ENCODE measurements at places on chromosomes 2 and 18.

- DNase-seq, result no peak
Measured at GRCh38 chr2:46487667-46488335, 8.4 kb downstream of the TMEM247 start.

- DNase-seq, result no peak
Measured at GRCh38 chr2:146392631-146393030, 1452.2 kb upstream of the ACVR2A start.

- no peak for DNase-seq
Measured at GRCh38 chr18:27778441-27778840, 398.5 kb downstream of the CDH2 start.

GRCh38 chr2:71336802-71337201 is 5.2 kb downstream of the ZNF638 start:
- no peak for DNase-seq

GRCh38 chr2:85578243-85579180 is 1.1 kb downstream of the VAMP8 start:
- DNase-seq, result no peak

DNA sequence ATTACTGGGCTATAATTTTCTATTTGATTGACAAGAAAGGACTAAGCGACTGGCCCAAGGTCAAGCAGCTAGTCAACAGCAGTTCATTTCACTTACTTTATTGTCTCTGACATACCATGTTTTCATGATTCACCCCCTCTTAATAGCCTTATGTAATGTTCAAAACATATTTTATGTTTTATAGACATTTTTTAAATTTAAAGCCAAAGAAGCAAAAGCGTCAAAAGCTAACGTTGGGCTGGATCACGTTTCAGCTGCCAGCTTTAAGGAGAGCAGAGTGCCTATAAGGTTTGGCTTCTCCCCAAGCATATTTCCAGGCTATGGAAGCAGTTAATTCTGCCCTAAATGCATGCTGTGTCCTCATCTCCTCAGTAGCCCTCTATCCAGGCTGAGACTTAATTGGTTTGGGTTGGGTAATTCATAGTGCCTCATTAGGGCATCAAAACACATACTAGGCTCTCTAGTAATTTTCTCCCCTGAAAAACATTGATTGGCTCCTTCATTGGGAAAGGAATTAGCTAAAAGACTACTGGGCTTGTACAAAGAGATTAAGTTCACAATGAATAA is 94.8 kb upstream of the CREB1 start:
- no peak for DNase-seq

- DNase-seq, result no peak
Measured at GRCh38 chr2:136284226-136285119, 166.5 kb upstream of the CXCR4 start.

- DNase-seq, result no peak
Measured at GRCh38 chr18:39596221-39596620, 2030.6 kb upstream of the CELF4 start.

- no peak for DNase-seq
Measured at GRCh38 chr18:13520306-13520705, 206.1 kb downstream of the FAM210A start.

- no peak for DNase-seq
Measured at GRCh38 chr18:74457043-74457724, at the start of gene DIPK1C. Gene DIPK1C, minus strand, starts transcription at chr18:74457308. Its CDS starts 49 bp downstream, at chr18:74457259.

GRCh38 chr18:57930476-57930875 is 113.5 kb upstream of the NEDD4L start:
- no peak for DNase-seq

DNA sequence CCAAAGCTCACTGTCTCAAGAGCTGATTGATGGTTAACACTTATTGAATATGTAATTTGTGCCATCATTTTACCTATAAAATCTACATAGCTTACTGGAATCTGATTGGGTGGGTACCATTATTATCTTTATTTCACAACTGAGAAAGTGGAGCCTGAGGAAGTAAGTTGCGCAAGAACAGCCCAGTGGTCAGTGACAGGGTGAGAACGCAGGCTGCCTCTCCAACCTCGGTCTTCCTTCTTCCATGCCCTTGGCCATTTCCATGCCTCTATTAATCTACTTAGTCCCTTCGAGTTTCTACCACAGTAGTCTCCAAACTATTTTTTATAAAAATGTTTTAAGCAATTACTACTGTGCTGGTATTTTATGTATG is 390.9 kb upstream of the VWC2L start:
- no peak for DNase-seq

DNA sequence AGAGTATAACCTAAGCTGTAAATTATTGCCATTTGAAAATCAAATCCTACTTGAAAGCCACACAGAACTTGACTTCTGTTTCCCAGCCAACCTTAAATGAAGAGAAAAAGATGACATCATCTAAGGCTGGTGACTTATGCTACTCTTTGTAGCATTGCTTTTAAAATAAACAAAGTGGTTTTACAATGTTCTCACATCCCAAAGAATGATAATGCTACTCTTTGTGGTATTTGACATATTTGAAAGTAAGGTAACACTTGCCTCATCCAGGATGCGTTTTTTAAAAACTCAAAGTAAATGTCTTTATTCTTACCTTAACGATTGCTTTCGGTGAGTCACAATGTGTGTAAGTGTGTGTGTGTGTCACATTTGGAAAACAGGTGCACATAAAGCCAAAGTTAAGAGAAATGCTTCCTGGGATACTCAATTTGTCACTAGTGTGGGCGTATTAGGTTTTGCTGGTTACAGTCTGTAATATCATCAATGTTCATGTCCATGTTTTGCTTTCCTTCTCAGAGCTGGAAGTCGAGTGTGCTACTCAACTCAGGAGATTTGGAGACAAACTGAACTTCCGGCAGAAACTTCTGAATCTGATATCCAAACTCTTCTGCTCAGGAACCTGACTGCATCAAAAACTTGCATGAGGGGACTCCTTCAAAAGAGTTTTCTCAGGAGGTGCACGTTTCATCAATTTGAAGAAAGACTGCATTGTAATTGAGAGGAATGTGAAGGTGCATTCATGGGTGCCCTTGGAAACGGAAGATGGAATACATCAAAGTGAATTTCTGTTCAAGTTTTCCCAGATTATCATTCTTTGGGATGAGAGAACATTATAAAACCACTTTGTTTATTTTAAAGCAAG is 2.6 kb downstream of the PMAIP1 start:
- no peak for DNase-seq

- DNase-seq, result no peak
Measured at GRCh38 chr18:2912357-2913299, 65.8 kb downstream of the EMILIN2 start.

DNA sequence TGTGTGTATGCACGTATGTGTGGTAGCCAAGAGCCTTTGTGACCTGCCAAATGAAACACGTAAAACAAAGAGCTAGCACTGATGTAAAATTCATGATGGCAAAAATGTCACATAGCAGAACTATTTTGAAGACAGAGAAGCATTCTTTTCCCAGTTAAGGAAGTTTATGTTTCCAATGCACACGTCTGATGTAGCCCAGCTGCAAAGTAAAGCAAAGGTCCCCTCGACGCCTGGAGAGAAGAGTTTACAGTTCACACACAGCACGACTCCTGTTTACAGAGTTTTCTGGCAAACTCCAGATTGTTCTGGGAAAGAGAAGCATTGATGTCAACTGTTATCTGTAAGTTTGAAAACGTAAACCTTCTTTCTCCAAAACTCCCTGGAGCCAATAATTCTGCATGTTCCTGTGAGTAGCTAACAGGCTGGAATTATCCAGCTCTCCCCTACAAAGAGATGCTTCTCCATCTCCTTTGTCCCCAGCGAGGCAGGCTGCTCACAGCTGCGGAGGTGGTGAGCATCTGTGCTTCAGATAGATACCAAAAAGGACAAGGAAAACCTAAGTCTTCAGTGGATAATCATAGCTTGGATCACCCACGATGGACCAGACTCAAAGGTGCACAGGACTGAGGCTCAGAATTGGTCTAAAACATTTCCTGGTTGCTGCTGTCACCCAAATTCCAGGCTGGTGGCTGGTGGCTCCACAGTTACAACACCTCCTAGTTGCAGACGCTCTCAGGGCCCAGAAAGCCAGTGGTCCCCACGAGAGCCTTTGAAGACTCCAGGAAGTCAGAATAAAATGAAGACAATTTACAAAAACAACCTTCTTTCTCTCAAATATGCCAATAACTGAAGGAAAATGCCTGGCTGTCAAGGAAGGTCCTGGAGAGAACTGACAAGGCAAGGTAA is 87.4 kb downstream of the COL6A3 start:
- DNase-seq, result no peak

DNA sequence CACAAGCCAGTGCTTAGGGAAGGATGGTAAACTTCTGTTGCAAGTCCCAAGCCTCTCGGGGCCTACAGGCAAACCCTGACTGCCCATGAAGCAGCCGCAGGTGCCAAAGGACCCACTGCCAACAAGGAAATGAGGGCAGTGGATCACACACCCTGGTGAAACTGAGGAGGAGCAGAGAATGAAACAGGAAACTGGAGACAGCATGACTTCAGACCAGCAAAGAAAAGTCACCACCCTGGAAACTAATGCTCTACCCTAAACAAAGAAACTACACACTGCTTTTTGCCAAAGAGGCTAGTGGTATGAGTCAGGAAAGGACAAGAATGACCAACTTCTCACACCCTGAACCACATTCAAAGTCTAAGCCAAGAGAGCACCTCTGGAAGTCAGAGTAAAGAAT is 97.2 kb downstream of the MYO5B start:
- DNase-seq, result no peak

DNA sequence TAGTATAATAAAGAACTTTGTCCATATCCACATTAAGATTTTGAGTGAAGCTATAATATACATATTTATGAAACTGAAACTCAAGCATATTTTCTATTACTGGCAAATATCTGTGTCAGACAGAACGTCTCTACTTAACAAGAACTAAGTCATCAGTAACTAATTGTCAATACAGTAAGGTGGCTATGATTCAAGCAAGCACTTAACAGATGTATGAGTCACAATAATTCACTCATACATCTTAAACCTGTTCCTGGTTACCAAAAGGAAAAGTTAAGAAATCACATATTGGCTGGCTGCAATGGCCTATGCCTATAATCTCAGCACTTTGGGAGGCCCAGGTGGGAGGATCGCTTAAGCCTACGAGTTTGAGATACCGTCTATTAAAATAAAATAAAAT is 96.0 kb downstream of the SOS1 start:
- DNase-seq, result no peak

DNA sequence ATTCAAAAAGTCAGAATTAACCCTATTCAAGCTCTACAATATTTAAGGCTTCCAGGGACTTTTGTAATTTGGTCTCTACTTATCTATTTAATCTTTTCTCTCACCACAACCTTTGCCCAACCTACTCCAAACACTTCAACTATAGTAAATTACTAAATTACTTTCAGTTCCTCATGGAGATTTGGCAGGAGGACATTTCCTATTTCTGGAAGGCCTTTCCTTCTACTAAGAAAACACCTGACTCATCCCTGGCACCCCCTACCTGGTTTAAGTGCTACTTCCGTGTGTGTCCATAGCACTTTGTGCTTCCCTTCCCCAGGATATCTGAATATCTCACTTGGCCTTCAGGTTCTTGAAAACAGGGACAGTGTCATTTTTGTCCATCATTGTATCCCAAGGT is 96.3 kb downstream of the UPP2 start:
- no peak for DNase-seq

- no peak for DNase-seq
Measured at GRCh38 chr2:123720760-123721159, 304.3 kb upstream of the CNTNAP5 start.

GRCh38 chr2:199833525-199833924 is 17.5 kb downstream of the FTCDNL1 start:
- no peak for DNase-seq

DNA sequence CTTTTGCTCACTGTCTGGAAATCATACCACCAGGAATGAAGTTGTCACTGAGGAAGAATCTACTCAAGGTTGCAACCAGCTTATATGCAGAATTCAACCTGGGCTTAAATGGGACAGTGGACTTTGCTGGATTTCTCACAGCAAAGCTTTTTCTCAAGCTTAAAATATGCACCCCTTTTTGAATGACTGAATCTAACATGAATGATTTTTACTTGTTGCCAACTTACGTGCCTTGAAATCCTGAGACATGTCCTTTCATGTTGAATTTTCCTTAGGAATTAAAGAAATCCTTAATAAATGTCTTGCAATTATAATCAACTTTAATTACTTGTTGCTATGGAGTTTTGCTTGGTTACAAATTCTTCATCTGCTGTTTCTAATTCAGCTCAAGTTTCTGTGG is 57.4 kb downstream of the SPP2 start:
- DNase-seq, result no peak

DNA sequence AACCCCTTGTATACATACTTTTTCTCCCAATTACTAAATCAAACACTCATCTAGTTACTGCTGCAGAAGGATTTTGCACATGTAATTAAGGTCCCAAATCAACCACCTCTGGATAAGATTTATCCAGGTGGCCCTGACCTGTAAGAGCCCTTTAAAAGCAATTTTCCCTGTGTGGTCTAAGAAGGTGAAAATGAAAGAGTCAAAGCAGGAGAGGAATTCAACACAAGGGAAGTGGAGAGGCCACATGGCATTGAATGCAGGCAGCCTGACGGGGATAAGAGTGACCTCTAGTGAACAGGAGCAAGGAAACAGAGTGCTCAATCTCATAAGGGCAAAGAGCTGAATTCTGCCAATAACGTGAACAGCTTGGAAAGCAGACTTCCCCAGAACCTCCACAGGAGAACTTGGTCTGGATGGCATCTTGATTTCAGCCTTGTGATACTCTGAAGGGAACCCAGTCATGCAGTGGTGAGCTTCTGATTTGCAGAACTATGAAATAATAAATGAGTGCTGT is 27.2 kb downstream of the PPP3R1 start:
- DNase-seq, result no peak

GRCh38 chr2:43086451-43087221 is 139.8 kb downstream of the ZFP36L2 start:
- DNase-seq, result no peak

DNA sequence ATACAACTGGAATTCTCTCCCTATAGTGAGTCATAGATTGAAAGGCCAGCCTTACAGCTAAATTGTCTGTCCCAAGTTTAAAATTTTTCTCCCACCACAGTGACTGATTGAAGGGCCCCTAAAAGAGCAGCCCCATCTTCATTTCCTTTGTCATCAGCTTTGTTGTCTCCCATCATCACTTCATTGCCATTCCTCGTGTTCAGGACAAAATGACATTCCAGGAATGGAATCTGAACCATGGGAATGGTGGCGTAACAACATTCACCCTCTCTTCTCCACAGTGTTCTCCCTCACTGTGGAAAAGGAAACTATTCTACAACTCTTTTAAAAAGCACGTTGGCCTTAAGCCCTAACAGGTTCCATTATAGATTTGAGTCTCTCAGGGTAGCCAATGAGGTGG is 52.1 kb downstream of the PSTPIP2 start:
- no peak for DNase-seq

GRCh38 chr18:13070460-13070859 is 79.3 kb downstream of the CEP192 start:
- no peak for DNase-seq
